ENCODE measurements at places on chromosomes 6 and 20. TPM values are rescaled to one million over a fixed set of nuclear protein-coding genes. Genes with fewer than 3 reads are reported as not detected.

The TRIM10 gene
- total RNA-seq = 0.09 TPM

The TFAP2D gene
- not detected for total RNA-seq

The PLN gene
- not detected for total RNA-seq

The EMILIN3 gene
- not detected for total RNA-seq

The HLA-DRB1 gene
- 27.2 TPM for total RNA-seq

The BHLHE23 gene
- not detected for total RNA-seq

The C20orf204 gene
- 4.3 TPM for total RNA-seq

The TMEM151B gene
- not detected for total RNA-seq

The TRAPPC3L gene
- total RNA-seq = not detected

The PHACTR1 gene
- total RNA-seq = 0.05 TPM

The CLDN20 gene
- not detected for total RNA-seq

The HUS1B gene
- 1.6 TPM for total RNA-seq

The WFDC2 gene
- not detected for total RNA-seq

GRCh38 chr20:25327521-25328235, 63.0 kb downstream of the ABHD12 start:
- DNase-seq = no peak

GRCh38 chr6:161676586-161676985, 402.7 kb upstream of the AGPAT4 start:
- no peak for DNase-seq

GRCh38 chr6:45652416-45652815, 274.7 kb upstream of the SUPT3H start:
- no peak for DNase-seq

GRCh38 chr6:31791324-31792089, 4.0 kb downstream of the VARS1 start:
- DNase-seq = no peak

DNA sequence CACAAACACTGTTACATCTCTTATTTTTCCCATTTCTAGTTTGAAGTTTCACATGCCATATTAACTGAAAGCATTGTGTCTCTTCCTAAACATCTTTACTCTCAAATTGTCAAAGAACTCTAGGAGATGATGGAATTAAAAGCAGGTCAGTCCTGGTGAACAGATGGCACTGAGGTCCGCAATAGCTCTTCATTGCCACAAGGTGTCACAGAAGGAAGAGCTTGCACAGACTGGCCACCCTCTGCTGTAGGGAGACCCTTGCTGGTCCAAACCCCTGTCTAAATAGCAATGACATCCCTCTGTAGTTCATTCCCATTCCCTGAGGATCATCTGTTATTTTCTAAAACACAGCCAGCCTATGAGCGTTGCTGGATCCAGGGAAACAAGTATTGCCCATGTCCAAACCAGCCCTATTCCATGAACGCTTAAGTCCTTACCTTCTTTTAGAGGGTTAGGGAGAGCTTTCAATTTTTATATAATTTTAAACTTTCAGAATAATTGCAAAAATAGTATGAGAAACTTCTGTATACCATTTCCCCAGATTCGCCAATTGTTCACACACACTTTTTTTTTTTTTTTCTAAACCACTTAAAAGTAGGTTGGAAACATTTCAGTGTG, 10.1 kb upstream of the HDAC2 start:
- no peak for DNase-seq

GRCh38 chr6:163180874-163181541, 233.5 kb upstream of the QKI start:
- no peak for DNase-seq

GRCh38 chr20:63619505-63619904, 7.4 kb downstream of the GMEB2 start:
- DNase-seq = no peak

DNA sequence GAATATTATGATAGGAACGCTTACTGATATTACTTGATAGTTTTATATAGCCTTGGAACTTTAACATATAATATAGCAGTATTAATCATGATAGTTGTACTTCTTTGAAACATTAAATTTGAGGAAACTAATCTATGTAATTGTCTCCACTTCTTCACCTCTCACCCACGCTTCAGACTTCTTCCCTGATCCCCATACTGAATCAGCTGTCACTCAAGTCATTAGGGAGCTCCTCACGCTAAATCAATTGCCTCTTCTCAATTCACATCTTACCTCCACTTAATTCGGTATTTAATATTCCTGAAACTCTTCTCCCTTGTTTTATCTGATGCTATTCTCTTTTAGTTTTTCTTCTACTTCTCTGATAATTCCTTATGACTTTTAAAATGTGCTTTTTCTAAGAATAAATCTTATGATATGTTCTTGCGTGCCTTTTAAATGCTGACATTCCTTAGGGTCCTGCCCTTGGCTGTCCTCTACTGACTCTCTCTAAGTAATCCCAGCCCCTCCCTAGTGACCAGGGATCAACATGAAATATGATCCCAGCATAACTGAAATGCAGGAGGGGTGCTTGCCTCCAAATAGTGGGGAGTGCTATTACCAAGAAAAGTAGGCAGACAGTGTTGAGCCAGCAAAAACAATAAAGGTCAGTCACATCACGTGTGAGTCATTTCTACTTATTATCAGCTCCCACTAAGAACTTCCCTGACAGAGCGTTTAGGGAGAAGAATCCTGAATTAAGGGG, 9.9 kb downstream of the ANKRD66 start:
- DNase-seq = no peak

DNA sequence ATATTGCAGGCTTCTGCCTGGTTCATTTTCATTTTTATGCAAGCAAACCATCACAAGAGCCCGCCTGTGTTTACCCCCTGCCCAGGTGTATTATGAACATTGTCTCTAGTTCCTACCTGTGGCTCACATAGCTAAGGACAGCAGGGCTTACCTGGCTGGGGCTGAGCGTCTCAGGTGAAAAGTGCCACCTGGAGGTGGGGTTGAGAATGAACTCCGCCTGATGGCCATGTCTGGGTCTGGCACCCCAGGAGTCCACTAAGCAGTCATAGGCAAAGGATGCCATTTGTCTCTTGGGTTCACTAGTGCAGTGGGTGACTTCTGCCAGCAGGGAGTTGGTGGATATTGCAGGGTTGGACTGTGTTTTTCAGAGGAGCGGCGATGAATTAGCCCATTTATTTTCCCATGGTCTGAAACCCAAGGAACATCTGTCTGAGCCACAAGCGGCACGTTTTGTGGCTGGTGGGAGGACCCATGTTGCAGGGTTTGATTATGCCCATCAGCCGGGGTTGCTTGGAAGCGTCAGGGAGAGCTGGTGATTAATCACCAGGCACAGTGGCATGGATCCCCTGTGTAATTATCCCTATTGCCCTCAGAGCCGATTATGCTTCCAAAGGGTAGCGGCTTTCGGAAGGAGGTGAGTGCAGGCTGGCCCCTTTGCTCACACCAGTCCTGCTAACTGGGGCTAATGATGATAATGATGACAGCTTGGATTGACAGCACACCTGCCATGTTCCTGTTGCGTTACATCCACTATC, 92.1 kb downstream of the CDH26 start:
- no peak for DNase-seq

- DNase-seq = no peak
These were observed 128.0 kb upstream of the GGTLC1 start for GRCh38 chr20:24116611-24117010.

DNA sequence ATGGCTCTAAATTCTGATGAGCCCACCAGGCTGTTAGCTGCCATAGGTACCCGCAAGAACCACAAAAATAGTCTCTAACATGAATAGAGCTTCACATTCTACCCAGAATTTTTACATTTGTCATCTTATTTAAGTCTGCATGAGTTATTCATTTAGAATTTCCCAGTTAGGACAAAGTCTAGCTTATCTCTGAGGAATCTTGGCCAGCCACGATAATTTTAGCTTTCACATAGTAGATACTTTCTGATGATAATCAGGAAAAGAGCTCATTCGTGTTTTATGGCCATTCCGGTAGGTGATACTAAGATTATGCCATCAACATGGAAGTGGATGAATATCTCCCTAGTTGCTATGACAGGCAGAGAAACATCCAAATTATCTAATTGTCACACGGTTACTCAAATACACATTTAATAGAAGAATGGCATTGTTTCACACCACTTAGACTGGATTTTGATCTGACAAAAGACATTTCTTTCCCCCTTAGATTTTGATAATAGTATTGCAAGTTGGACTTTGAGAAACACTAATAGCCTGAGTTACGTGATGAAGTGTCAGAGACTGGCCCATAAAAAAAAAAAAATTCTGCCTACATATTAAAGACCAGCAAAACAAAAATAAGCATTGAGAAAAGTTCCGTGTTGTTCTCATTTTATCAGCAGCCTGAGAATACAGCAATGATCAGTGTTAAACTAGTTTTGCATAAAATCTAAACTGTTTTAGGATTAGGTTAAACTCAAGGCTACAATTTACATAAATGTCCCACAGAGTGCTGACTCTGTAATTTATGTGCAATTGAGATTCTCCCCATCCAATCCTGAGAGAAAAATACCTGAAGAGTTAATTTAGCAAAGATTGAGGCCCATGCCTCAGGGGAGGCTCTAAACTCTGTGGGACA, 397.5 kb upstream of the ARID1B start:
- no peak for DNase-seq

DNA sequence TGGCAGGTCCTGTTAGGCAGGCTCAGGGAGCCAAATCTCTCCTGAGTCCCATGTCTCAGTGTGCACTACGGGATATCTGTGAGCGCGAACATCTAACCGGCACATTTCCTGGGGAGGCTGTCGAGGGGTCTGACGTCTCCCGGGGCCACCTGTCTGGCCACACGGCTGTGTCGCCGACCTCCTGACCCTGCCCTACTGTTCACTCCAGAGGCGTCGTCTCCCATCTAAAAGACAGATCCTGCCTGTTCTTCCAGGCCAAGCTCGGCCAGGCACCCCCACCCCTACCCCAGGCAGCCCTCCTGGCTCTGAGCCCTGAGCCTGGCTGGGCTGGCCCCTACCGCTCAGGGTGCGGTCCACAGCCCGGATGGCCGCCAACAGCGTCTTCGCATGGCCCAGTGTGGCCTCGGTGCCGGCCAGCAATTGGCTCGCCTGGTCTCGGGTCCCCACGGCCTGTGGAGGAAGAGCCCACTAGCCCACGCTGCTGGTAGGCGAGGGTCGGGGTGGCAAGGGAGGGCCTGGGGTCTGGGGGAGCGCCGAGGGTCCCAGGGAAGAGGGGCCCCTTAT, 16.6 kb downstream of the ADRM1 start:
- DNase-seq = no peak

- DNase-seq = peak; percentile 57
These were observed at the start of gene ULBP3 for GRCh38 chr6:150068720-150069648. ULBP3 (minus strand) TSS chr6:150069121; CDS start chr6:150069066, 55 bp downstream.

DNA sequence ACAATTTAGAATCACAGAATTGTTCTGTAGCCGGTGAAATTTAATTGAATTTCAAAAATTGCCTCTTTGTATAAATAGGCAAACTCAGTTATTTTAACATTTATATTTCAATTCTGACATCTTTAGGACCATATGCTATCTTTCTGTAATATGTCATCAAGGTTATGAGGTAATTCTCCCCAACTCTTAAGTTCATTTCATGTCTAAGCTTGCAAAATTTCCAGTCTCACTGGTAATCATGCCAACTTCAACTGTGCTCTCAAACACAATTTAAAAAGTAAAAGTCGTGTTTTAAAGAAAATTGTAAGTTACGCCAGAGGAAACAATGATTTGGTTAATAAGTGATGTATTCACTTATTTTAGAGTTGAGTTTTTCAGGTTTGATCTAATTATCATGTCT, 1.4 kb downstream of the NCOA7 start:
- DNase-seq = no peak

- no peak for DNase-seq
These were observed 71.8 kb upstream of the DSP start for GRCh38 chr6:7469696-7470095.

- no peak for DNase-seq
These were observed 243.7 kb downstream of the MYLK4 start for GRCh38 chr6:2507016-2507415.

Data from activated T-helper 2 cell treated with anti-CD3 and anti-CD28 coated beads, Interferon-gamma antibody, Interleukin-2, Interleukin-4, amounts not matched to agents 10 μg/mL and 5 μg/mL and 100 μg/mL, durations not matched to agents 14 hours and 24 hours and 36 hours (primary cell).